Ascending aorta (tissue), 2 donors: ENCODE measurements at places on chromosomes 2 and 18. TPM values are rescaled to one million over a fixed set of nuclear protein-coding genes. Genes with fewer than 3 reads are reported as not detected.

The CIB4 gene
- not detected for total RNA-seq

DNA sequence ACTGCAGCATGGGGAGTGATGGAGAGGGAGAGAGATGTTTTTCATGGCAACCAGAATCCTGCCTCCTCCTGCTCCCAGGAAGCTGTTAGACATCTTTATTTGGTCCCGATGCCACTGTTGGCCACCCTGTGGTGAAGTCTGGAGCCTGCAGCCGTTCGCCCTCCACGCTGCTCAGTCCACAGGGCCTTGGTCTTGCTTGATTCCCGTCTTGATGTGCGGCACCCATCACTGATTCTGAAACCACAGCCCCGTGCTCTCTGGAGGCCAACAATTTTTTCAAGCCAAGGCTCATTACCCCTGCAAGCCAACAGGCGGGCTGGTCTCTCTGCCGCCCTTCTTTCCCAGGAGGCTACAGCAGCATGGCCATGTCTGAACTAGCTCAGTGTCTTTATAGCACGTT lies 24.5 kb downstream of the SIGLEC15 start:
- H3K4me3 ChIP-seq: no peak overlapping the region
- H3K36me3 ChIP-seq: peaks cover 28% of the 10 kb centered on the region
- H3K27me3 ChIP-seq: no peaks in the 10 kb centered on the region
- no peak for DNase-seq
- no peak overlapping the region for H3K27ac ChIP-seq
- H3K4me1 ChIP-seq: no peaks in the 10 kb centered on the region

GRCh38 chr2:9656270-9656766 lies 25.5 kb upstream of the YWHAQ start:
- no peak for DNase-seq
- no peaks in the 10 kb centered on the region for H3K36me3 ChIP-seq
- no peaks in the 10 kb centered on the region for H3K4me1 ChIP-seq
- no peaks in the 10 kb centered on the region for H3K27me3 ChIP-seq

The NGEF gene
- total RNA-seq: 0.43 TPM

- no peaks in the 10 kb centered on the region for H3K4me1 ChIP-seq
- H3K27me3 ChIP-seq: no peaks in the 10 kb centered on the region
- DNase-seq: no peak
- no peak overlapping the region for H3K27ac ChIP-seq
- no peak overlapping the region for H3K4me3 ChIP-seq
- no peaks in the 10 kb centered on the region for H3K36me3 ChIP-seq
These were observed 37.0 kb downstream of the STAT4 start for GRCh38 chr2:191113761-191114160.

The UGT1A5 gene
- not detected for total RNA-seq

- H3K27me3 ChIP-seq: no peaks in the 10 kb centered on the region
- DNase-seq: peak; percentile 86
- peaks cover 14% of the 10 kb centered on the region for H3K36me3 ChIP-seq
- H3K27ac ChIP-seq: no peak overlapping the region
- no peaks in the 10 kb centered on the region for H3K4me1 ChIP-seq
- no peak overlapping the region for H3K4me3 ChIP-seq
These were observed 34.4 kb downstream of the CENPO start for GRCh38 chr2:24827321-24828237.

GRCh38 chr2:86174445-86174844 lies 20.8 kb downstream of the IMMT start:
- H3K27me3 ChIP-seq: no peaks in the 10 kb centered on the region
- H3K4me3 ChIP-seq: no peak overlapping the region
- no peak for DNase-seq
- H3K27ac ChIP-seq: no peak overlapping the region
- H3K4me1 ChIP-seq: no peaks in the 10 kb centered on the region
